ENCODE measurements at places on chromosomes 3 and 15.

DNA sequence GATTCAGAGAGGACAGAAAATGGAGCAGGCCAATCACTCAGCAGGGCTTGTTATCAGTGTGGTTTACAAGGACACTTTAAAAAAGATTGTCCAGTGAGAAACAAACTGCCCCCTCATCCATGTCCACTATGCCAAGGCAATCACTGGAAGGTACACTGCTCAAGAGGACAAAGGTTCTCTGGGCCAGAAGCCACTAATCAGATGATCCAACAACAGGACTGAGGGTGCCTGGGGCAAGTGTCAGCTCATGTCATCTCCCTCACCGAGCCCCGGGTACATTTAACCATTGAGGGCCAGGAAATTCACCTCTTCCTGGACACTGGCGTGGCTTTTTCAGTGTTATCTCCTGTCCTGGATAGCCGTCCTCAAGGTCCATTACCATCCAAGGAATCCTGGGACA is 513.7 kb upstream of the EPHA6 start:
- no peak for DNase-seq

- no peak for DNase-seq
Observed at GRCh38 chr15:31776039-31776438, 254.3 kb upstream of the CHRNA7 start.

- no peak for DNase-seq
Observed at GRCh38 chr3:174812172-174812862, 46.8 kb upstream of the NAALADL2 start.

DNA sequence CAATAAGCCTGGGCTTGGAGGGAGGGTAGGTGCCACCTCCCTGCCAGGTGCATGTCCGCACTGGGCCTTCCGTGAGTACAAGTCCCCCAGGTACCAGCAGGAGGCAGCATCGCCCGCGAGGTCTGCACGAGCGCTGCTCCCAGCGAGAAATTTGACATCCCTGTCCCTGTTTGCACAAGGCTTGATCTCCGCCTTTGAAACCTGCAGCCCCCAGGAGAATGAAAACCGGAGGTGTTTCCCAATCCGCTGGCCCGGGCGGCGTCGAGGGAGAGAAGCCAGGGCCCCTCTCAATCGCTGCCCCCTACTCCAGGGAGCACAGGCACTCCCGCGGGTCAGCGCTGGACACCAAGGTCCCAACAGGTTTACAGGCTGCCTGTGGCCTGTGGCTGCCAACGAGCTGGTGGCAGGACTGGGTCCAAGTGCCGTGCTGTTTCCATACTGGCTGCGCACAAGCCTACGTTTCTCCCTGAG is 961 bp downstream of the HAPLN3 start:
- no peak for DNase-seq

DNA sequence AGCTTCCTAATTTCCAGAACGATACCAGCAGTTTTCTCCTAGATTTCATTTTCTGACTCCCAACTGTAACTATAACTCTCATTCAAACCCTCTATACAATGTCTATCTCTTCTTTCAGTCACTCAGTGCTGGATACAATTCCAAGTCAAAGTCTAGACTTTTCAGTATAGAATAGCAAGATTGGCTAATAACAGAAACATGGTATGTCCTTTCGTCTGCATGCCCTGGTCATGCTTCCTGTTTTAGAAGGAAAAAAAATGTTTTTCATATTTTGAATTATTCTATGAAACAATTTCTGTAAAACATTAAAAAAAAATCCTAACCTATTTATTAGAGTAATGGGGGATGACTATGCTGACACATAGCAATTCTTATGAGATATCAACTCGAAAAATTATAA is 180.0 kb downstream of the KCNAB1 start:
- no peak for DNase-seq

- DNase-seq: no peak
Observed at GRCh38 chr3:83093222-83093572, 1331.8 kb upstream of the GBE1 start.

DNA sequence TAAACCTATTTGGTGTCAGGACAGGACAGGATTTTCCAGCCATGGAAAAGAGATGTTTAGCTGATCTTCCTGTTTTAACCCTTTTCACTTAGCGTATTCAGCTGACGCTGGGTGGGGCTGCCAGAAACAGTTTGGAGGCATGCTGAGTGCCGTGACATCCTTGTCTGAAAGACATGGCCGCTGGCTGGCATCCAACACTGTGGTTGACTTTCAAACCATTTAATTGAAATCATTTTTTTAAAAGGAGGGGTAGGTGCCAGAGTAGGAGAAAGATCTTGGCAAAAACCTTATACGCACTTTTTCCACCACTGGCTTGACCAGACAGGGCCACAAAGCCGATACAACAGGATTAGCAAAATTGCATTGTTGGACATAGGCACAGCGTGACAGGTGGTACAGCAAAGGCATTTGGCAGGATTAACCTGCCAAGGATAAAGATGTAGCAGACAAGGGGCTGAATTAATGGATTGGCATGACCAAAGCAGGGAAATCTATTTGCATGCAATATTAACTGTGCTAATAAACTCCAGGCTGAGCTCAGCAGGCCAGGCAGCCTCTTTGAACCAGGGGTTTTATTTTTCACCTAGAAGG is 131.8 kb upstream of the TOPAZ1 start:
- no peak for DNase-seq

- no peak for DNase-seq
Observed at GRCh38 chr3:70753572-70753971, 441.1 kb upstream of the MDFIC2 start.

- DNase-seq: no peak
Observed at GRCh38 chr3:175729466-175729865, 870.3 kb downstream of the NAALADL2 start.

- peak; percentile 17 for DNase-seq
Observed at GRCh38 chr3:14549256-14549919, 9.2 kb upstream of the GRIP2 start.

GRCh38 chr15:56244038-56244810 is 545 bp upstream of the RFX7 start:
- peak; percentile 85 for DNase-seq

- DNase-seq: peak; percentile 99
Observed at GRCh38 chr3:170689296-170689829, 103.5 kb upstream of the SLC7A14 start.

DNA sequence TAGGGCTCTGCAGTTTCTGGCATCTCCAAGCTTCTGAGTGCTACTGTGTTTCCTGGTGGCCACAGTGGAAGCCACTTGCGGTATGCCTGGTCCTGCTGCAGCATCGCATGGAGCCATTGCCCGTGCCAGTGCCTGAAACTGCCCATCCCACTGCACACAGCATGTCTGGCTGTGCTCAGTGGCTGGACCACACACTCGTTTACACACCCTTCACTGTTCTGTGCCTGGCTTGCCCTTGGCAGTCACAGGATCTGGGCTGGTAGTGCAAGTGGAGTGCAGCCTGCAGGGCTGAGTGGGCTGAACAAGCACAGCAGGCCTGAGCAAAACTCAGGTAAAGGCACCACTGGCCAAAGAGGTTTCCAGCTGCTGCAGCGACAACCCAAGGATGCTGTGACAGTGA is 600.0 kb downstream of the SI start:
- DNase-seq: no peak

DNA sequence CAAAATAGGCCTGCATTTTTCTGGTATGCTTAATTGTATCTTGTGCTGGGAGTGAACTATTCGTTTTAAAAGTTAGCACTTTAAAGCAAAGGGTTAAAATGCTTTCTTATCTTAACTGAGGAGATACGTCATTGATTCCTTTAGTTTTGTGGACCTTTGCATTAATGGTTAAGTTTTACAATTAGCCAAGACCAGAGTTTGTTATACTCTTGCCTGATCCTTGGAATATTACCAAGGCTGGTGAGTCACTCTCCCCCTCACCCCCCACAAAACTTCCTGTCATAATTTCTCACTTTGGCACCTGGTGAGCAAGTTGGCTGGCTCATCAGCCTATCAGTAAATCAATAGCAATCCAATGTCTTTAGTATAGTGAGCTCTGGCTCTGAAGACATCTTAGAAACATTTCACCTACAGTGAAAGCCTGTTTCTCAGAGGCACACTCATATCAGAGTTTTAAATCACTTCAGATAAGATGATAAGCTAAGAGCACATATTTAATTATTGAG is 26.7 kb downstream of the SLC2A2 start:
- DNase-seq: peak; percentile 92

GRCh38 chr3:176561826-176562225 is 635.5 kb downstream of the TBL1XR1 start:
- no peak for DNase-seq

DNA sequence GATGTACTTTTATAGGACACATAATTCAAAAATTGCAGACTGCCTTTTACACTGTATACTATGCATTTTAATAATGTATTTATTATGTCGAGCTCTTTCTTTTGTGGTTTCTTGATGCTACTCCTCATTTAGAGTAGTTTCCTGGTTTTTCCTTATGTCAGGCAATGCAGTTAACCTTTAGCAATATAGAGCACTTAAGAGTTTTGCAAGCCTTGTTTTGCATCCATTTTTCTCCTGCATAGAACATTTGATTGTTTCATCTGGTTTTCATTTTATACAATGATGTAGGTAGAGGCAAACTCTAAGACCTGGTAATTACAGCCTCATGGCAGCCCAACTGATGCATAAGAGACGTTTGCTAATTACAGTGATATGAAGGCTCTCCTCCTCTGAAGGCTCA is 86.3 kb downstream of the PDZRN3 start:
- no peak for DNase-seq

- no peak for DNase-seq
Observed at GRCh38 chr15:96737408-96737807, 406.9 kb downstream of the NR2F2 start.

- DNase-seq: peak; percentile 72
Observed at GRCh38 chr15:100879464-100880138, at the start of gene ALDH1A3. Gene ALDH1A3 (plus strand): TSS chr15:100879831. CDS start chr15:100879908, 77 bp downstream.

- DNase-seq: no peak
Observed at GRCh38 chr3:154926721-154927120, 153.4 kb upstream of the MME start.

DNA sequence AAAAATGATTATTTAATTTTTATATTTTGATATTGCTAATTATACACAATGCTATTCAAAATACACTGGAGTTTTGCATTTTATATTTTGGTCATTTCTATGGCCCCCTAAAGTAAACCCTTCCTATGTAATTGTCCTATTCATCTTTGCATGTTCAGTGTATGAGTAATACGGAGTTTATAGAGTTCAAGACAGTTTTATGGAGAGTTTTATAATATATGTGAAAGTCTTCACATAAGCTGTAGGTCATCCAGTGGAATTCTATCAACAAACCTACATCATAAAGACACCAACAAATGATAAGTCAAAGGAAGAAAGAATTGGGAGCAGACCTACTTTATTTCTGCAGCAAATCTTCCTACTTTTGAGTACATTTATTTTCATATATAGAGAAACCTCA is 1200.4 kb upstream of the EPHA6 start:
- DNase-seq: no peak
